ENCODE measurements at places on chromosomes 7 and 10.

- no peak for DNase-seq
These were observed 314.7 kb upstream of the ZNF32 start for GRCh38 chr10:43963379-43963778.

- DNase-seq, result no peak
These were observed 331.7 kb downstream of the XPNPEP1 start for GRCh38 chr10:109591601-109592000.

- no peak for DNase-seq
These were observed 61.7 kb downstream of the VOPP1 start for GRCh38 chr7:55510621-55511020.

GRCh38 chr10:33098951-33099663 lies 141.1 kb upstream of the ITGB1 start:
- no peak for DNase-seq

DNA sequence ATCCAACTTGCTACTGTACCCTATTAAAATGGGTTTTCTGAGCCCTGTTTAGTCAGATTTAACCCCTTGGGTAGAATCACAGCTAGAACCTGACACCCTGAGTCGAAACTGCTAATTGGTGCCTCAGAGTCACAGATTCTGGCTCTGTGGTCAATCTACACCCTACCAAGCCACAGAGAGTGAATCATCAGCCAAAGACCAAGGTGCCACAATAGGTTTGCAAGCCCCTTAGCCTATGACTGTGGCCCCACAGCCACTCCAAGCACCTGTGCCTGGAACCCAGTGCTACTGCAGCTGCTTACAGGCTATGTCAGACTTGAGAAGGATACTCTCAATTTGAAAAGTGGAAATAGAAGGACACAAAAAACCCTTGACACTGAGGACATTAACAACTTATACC lies 202.8 kb upstream of the KCND2 start:
- DNase-seq, result no peak

Measured in NT2/D1 (cell line).